Stimulated activated CD4-positive, alpha-beta T cell treated with anti-CD3 and anti-CD28 coated beads, Interleukin-12 subunit alpha, Interleukin-12 subunit beta, amount 100 ng/mL, for 48 hours (primary cell): ENCODE measurements at places on chromosomes 11 and 22.

DNA sequence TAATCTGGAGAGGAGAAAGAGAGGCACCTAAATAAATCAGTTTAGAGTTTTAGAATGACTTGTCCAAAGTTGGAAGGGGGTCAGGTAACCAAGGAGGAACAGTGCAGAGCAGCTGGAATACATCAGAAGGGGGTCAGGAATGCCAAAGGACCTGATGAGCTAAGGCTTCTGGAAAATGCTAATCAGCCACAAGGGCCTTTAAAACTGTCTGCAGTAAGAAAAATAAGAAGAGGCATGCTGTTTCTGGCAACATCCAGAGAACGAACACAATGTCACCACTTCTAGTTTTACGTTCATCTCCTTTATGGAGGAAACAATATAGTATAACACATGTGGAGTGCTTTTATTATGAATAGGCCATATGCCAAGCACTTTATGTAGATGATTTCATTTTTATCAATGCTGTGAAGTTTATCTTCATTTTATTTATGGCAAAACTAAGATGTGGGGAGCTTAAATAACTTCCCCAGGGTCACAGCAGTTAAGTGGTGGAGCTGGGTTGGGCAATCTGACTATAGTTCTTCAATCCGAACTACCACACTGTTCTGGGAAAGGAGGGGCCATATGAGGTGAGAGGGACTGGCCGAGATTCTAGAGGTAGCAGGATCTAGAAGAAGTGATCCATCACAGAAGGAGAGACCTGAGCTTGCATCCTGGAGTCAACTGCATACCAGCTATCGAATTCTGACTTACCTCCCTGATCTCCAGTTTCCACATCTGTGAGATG is 22.6 kb downstream of the ACO2 start:
- no peak for DNase-seq

- no peak for DNase-seq
Measured at GRCh38 chr11:35276396-35277145, 137.6 kb downstream of the CD44 start.

DNA sequence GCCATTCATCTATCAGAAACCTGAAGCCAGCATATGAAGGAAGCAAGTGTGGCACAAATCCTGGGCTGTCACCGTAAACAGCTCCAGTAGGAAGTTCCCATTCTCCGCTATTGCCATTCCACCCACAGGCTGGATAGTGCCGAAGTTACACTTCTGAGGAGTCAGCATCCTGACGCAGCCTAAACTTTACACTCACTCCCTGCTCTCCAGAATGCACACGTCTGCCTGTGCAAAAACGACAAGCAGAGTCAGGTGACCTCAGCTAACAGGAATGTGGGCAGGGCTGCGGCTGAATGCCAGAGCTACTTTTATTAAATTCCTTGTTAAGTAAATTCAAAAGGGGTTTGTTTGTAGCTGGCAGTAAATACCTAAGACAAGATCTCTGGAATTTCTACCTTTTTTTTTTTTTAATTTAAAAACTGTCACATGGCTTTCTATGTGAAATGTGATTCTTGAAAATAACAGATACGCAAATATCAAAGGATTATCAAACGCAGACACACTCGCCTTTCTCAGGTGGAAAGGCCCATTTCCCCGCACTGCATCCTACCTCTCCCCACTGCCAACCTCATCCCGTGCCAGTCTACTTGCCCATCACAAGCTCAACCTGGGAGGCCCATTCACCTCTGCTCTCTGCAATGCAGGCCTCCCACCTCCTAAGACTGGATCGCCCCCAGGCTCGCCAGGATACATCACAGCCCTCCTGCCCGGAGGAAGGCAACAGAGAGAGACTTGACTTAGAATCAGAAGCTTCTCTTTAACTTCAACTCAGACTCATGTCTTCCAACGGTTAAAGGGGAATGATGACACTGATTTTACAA is 33.5 kb downstream of the NFRKB start:
- no peak for DNase-seq

GRCh38 chr11:17594686-17595192 is 47.7 kb downstream of the OTOG start:
- DNase-seq, result no peak

DNA sequence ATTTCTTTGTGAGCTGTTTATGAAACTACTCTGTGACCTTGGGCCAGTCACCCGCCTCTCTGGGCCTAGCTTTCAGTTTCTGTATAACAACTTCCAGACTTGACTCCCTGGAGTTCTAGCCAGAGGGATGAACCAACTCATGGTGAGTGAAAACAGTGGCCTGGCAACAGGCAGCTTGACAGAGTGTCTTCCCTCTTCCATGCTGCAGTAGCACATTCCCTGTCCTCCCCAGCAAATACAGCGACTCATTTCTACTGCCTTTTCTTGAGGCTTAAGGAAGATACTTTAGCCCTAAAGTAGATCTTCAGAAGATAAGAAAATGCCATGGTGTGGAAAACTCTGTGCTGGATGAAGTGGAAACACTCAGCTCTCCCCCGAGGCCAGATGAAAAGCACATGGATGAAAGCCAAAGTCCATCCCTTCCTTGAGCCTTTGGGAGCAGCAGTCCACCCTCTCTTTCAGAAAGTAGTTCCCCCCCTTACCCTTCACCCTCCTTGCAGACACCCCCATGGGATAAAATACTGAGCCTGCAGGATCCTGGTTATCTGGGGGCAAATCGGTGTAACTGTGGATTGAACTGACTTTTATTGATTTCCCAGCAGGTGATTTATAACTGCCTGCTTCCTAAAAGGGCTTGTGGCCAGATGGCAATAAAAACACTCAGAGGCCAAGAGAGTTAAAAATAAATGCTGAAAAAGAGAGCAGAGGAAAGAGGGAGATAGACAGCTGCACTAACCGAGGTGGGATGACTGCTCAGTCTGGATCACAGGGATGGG is 24.1 kb downstream of the IRAG1 start:
- DNase-seq, result no peak

DNA sequence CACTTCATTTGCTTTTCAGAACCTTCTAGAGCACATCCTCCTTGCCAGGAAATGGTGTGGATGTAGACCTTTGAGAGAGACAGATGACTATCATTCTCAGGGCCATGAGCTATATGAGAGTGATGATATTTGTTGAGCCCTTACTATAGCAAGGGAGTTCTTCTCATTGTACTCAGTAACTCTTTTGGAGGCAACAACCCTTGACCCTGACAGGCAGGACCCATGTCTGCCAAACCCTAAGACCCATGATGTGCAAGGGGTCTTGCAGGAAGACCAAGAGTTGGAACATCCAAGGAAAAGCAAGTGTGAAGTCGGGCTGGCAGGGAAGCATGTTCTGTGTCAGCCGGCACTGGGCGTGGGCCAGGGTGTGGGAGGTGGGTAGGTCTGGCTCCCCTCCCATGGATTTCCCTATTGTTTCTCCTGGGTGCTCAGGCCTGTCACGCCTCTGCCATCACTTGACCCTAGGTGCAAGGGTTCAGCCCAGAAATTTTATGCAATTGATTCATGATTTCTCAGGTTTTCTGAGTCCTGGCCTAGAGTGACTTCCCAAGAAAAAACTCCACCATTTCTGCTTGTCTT is 1.2 kb downstream of the FOLR3 start:
- DNase-seq, result no peak

DNA sequence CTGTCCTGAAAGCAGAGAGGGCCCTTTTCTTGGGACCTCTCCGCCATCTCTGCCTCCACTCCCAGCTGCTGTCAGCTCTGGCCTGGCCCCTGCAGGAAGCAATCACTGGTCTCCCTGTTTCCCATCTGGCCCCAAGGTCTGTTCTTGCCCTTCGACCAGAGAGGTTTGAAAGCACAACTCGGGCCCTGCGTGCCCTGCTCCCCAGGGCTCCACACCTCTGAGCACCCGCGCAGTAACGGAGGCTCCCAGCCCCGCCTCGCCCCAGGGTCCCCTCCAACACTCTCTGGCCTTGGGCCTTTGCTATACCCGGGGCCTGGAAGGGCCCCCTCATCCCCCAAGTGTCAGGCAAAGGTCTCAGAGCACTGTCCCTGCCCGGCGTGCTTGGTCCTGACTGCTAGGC is 7.8 kb upstream of the CD81 start:
- no peak for DNase-seq

DNA sequence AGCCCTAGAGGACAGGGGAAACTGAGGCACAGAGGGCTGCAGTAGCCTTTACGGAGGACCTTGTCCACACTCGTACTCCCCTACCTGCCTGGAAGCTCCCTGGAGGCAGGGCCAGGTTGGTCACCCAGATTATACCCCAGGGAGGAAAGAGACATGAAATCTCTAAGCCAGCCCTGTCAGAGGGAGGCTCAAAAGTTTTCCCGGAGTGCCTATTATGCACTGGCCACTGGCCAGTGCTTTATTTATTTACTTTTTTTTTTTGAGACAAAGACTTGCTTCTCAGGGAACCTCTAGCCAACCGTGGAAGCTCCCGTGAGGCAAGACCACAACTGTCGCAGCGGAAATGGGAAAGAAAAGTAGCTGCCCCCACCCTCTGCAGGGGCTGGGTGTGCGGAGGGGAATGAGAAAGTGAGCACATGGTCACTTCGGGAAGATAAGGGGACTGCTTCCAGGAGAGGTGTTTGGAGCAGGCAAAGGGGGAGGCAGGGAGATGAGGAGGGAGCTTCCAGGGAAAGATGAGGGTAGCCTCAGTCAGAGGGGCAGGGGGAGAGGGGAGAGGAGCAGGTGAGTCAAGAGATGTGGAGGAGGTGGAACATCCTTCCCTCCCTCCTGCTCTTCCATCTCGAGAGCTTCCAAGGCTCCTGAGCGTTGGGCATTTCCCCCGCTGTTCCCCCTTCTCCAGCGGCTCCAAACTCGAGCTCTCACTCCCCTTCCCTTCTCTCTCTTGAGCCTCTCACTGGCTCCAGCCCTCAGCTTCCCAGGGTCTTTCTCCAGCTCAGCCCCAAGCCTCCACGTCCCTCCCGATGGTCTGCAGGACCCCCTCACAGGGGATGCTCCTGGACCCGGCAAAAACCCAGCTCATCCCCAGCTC is 4.3 kb downstream of the IL2RB start:
- no peak for DNase-seq

DNA sequence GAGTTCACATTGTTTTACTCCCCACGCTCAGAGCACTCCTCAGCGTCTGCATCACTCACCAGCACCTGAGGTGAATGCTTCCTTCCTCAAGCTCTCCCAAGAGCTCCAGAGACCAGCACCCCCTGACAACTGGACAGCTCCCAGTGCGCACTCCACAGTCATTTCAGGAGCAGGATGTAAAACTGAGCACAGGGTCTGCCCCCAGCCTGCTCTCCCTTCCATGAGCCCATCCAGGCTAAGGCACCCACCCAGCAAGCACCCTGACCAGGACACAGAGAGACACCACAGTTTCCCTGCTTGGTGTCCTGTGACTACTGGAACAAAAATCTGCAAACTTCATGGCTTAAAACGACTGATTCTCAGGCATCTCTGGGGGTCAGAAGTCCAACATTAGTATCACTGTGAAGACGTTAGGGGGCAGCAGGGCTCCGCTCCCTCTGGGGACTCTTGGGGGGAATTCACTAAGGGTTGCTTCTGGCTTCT is 3.3 kb downstream of the SCGB1D2 start:
- DNase-seq, result no peak

- DNase-seq, result no peak
Measured at GRCh38 chr11:116507849-116508695, 264.7 kb downstream of the BUD13 start.
